ENCODE measurements at places on chromosomes 12 and 14. TPM values are rescaled to one million over a fixed set of nuclear protein-coding genes. Genes with fewer than 3 reads are reported as not detected.

Gene LRRIQ1
- not detected for total RNA-seq

Gene DBX2
- total RNA-seq = not detected

Gene GUCY2C
- total RNA-seq = not detected

Gene C12orf54
- not detected for total RNA-seq

Gene CLEC2A
- total RNA-seq = not detected

Gene UNC79
- total RNA-seq = under 0.01 TPM

Gene SDSL
- 4.5 TPM for total RNA-seq

Gene FOXG1
- total RNA-seq = 0.05 TPM

Gene NUP107
- 22.5 TPM for total RNA-seq

Gene BAZ2A
- total RNA-seq = 33.3 TPM

Gene ALX1
- total RNA-seq = 0.54 TPM

Measured in cardiac ventricle fibroblast (primary cell).